ENCODE measurements at places on chromosomes 11 and 22. TPM values are rescaled to one million over a fixed set of nuclear protein-coding genes. Genes with fewer than 3 reads are reported as not detected.

The KRTAP5-1 gene
- not detected for total RNA-seq

The CHRM1 gene
- not detected for total RNA-seq

GRCh38 chr11:69510471-69511357, 29.3 kb downstream of the LINC01488 start:
- H3K4me1 ChIP-seq: no peaks in the 10 kb centered on the region
- H3K27me3 ChIP-seq: no peaks in the 10 kb centered on the region
- peaks cover 4% of the 10 kb centered on the region for H3K36me3 ChIP-seq
- H3K4me3 ChIP-seq: no peak overlapping the region
- H3K27ac ChIP-seq: no peak overlapping the region
- DNase-seq: no peak

DNA sequence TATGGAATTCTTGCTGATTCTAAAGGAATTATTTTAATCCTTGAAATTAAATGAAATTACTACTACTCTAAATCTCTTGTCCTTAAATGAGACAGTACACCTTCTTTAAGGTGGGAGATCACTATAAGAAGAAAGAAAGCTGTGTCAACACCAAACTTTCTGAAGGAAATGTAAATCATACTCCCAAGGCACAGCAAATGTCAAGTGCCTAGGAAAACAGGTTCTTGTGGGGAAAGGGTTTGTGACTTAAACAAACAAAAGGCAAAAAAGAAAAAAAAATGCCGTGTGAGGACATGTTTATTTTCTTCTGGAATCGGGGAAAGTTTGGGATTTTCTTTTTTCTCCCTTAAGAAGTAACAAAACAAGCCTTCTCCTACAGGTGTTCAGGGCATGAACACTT, 745.1 kb downstream of the DLG2 start:
- no peaks in the 10 kb centered on the region for H3K27me3 ChIP-seq
- no peak overlapping the region for H3K4me3 ChIP-seq
- H3K27ac ChIP-seq: no peak overlapping the region
- H3K4me1 ChIP-seq: no peaks in the 10 kb centered on the region
- H3K36me3 ChIP-seq: no peaks in the 10 kb centered on the region
